Smooth muscle cell of trachea (primary cell): ENCODE measurements at places on chromosomes 11 and 22. TPM values are rescaled to one million over a fixed set of nuclear protein-coding genes. Genes with fewer than 3 reads are reported as not detected.

Gene MMP3
- total RNA-seq = 9.5 and 13.4 TPM in 2 replicates

Gene OR8D4
- total RNA-seq = not detected in 2 replicates

Gene UEVLD
- total RNA-seq = 28.9 and 34.0 TPM in 2 replicates

Gene OR56A1
- total RNA-seq = under 0.01 TPM in 1 of 2 replicates, not detected in the other

Gene OR51B5
- total RNA-seq = 0.29 TPM in 1 of 2 replicates, not detected in the other

Gene CASP5
- not detected in 2 replicates for total RNA-seq

Gene C1QTNF6
- total RNA-seq = 2.9 and 9.3 TPM in 2 replicates

Gene ANGPTL5
- 0.66 and 1.3 TPM in 2 replicates for total RNA-seq

Gene NELL1
- total RNA-seq = not detected in 2 replicates

Gene CREB3L1
- 42.3 and 56.1 TPM in 2 replicates for total RNA-seq

Gene ST14
- total RNA-seq = 0.17 TPM in 1 of 2 replicates, not detected in the other
